ENCODE measurements at places on chromosomes 7 and 10.

DNA sequence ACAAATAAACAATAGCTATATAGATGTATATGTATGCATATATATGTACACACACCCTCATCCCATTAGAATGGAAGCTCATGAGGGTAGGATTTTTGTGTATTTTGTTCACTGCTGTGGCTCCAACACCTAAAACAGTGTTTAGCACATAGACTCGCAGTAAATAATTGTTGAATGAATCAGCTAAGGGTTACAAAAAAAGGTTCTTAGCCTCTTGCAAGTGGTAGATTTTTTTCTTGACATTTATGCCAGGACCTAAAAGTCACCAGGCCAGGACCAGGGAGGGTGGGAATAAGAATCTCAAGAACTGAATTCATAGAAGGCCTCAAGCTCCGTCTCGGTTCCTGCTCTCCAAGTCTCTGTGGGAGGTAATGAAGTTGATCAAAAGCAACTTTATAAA is 82.5 kb upstream of the CAPZA2 start:
- DNase-seq: no peak

- DNase-seq: no peak
These were observed 95.2 kb downstream of the VIPR2 start for GRCh38 chr7:159049266-159050025.

DNA sequence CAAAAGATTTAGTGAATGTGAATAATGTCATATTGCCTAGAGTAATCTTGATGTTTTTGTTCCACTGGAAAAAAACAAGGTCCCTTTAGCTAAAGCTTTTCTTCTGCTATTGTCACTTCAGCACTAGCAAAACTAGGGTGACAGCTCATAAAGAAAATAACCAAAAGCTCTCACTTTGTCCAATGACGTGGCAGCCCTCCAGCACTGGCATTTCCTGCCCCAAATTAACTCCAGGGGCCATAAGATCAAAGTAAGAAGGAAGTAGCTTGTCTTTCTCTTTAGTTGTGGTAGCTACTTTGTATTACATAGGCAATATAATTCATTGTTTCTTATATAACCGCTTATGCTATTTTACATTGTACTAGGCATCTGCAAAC is 47.3 kb downstream of the LRRN3 start:
- peak; percentile 27 for DNase-seq

- no peak for DNase-seq
These were observed 159.8 kb downstream of the CCDC7 start for GRCh38 chr10:32605787-32606186.

DNA sequence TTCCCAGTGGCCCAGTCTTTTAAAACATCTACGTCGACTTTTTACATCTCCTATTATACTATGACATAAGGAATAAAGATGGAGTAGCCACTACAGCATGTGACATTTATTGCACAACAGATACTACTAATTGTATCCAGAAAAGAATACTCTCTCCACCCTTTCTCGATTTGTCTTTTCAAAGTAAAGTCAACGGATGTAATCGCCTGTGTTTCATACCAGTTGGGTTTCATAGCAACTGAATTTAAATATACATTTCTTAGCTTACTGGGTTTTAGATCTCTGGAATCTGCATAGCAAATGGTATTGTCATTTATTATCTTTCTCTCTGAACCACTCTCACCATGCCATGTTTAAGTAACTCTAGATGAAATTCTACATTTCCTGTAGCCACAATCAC is 86.4 kb upstream of the TRIL start:
- DNase-seq: no peak

DNA sequence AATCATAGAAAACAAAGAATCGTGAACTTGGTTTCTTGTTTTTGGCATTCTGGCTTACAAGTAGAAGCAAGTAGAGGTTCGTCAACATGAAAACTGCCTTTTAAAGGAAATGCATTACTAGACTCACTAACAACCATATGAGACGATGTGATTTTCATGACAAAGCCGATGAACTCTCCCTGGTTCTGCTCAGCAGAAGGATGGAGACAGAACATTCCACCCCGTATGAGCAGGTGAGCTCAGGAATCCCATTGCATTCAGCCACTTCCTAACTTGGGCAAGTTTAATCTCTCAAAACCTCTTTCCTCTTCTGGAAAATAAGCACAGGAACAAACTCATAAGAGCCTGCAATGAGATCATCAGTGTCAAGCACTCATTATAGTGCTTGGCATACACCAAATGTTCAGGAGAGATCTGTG is 57.4 kb upstream of the SVIL start:
- no peak for DNase-seq

- no peak for DNase-seq
These were observed 25.6 kb downstream of the COL1A2 start for GRCh38 chr7:94420328-94420727.

DNA sequence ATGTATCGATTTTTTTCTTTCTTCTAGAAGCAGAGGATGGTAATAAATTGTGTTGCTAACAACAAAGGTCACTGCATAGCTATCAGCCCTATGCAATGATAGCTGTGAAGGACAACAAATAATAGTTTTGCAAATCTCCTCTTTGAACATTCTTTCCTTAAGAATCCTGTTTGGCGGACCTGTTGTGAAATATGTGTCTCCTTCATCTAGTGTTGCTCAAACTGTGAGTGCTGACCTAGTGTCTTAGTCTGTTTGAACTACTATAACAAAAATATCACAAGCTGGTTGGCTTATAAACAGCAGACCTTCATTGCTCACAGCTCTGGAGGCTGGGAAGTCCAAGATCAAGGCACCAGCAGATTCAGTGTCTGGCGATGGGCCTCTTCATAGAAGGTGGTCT is 53.7 kb downstream of the CAV1 start:
- DNase-seq: no peak

GRCh38 chr10:480928-481552 is 208.4 kb downstream of the DIP2C start:
- peak; percentile 16 for DNase-seq

DNA sequence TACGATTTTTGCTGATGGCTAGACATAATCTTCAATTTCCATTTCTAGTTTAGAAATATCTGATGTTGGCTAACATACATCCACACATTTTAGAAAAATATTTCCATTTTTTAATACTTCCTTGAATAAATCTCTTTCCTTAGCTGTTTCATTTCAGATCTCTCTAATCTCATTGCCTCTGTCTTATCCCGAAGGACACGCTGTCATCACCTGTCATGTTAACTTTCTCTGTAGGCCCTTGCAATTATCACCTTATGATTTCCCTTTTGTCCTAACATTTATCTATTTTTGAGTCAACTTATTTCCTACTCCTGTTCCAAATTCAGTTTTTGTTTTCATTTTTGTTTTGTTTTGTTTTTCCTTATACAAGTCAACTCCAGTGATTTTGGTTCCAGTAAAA is 173.1 kb upstream of the POM121L12 start:
- no peak for DNase-seq

DNA sequence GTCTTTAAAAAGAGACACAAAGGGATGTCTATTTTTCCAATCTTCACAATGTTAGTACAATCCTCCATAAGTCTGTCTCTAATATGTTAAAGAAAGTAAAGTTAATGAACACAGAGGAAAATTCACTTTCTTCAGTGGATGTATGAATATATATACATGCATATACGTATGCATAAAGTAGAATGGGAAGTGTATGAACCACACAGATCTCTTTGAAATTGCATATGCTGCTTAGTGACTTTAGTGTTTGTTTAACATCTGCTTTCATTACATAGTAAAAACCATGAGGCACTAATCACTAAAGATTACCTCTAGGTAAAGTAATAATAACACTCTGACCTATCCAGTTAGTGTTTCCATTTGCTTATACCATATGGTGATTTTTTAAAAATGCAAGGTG is 451.2 kb downstream of the SEMA3D start:
- DNase-seq: no peak

- no peak for DNase-seq
These were observed 27.8 kb upstream of the SMURF1 start for GRCh38 chr7:99171731-99172130.

- no peak for DNase-seq
These were observed 143.4 kb downstream of the TCF7L2 start for GRCh38 chr10:113093188-113094113.

GRCh38 chr7:1535701-1536454 is 5.4 kb downstream of the MAFK start:
- no peak for DNase-seq

DNA sequence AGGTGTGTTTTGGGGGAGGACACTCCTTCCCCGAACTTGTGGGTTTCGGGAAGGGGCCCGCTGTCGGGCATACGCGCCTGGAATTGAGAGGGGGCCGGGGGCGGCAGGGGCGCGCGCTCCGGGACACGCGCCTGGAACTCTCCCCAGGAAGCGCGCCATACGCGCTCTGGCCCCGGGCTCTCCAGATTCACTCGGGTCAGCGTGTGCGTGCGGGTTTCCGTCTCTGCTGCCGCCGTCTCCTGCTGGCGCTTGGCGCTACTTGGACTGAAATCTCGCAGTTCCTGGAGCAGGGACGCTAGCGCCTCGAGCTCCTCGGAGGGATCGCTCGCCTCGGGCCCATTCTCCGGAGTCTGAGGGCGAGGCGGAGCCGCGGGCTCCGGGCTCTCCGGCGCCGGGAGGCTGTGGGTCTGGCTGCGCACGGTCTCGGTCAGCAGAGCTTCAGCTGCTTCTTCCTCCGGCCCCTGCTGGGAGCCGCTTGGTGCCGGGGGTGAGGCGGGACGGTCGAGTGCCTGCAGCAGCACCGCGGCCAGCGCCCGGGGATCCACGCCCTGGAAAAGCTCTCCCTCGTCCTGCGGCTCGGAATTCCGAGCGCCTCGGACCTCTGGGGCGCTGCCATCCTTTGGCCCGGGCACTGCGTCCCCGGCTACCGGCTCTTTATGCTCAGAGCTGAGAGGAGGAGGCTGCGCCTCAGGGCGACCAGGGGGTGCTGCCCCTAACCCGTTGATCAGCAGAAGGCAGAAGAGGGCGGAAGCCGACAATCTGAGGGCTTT is 1.1 kb downstream of the VGF start:
- no peak for DNase-seq

- no peak for DNase-seq
These were observed 430.2 kb downstream of the LRMDA start for GRCh38 chr10:75861582-75861981.

- no peak for DNase-seq
These were observed 43.3 kb upstream of the FZD8 start for GRCh38 chr10:35685402-35685801.

DNA sequence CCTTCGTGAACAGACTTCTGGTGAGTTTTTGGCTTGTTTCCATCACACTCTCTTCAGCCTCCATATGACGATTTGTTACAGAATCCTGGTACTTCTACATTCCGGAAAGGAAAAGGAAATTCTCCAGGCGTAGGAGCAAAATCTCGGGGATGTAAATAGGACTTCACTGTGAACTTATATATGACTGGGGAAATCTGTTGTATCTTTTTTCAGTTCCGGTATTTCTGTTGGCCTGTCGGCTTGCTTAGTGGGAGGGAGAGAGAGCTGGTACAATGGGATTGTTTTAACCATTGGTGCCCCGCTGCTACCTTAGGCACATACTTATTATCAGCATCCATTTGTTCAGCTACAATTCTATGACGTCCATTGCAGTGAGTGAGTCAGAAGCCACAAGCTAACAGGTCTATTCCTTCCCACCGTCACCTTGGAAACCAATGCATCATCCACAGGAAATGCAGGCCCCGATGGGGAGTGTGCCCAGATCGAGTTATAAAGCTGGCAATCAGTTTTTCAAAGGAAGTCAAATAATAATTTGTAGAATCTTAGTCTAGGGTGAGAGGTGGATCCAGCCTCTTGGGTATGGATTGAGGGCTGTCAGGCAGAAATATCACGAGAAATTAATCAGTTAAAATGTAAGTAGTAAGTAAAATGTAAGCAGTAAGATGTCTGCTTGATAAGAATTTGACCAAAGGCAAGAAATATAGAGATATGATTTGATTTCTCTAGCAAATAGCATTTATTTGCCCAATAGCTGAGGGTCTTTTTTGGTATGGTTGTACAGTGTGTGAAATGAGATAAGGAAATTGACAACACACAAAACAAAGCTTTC is 92.0 kb upstream of the MKLN1 start:
- peak; percentile 96 for DNase-seq

DNA sequence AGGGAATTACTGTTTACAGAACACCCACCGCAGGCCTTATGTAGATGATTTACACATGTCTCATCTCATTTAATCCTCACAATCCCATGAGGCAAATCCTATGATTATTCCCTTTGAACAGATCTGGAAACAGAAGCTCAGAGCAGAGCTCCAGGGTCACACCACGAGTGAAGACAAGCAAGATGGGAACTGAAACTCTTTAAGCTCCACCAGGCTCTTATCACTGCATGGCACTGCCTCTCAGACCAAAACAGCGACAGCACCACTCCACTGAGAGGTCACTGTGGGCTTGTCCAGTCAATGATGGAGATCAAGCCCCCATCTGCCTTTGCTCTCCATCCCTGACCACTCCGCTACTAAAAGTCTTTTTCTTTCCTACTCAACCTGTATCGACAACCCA is 5.9 kb downstream of the GRID1 start:
- DNase-seq: no peak

DNA sequence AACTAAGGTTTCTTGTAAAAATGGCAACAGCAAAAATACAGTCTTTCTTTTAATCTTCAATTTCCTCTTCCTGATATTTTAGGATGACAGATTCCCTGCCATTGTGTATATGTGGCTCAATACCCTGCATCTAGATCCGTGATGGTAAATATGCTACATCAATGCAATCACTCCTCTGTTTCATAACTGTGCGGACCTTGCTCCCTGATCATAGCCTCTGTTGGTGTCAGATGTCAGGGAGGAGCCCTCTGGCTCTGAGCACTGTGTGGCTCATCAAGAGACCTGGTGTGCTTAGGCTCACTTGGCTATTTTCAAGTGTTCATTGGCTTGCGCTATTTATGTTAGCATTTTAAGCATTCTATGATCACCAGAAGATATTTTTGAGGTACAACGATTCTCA is 33.0 kb upstream of the AGR3 start:
- DNase-seq: no peak

DNA sequence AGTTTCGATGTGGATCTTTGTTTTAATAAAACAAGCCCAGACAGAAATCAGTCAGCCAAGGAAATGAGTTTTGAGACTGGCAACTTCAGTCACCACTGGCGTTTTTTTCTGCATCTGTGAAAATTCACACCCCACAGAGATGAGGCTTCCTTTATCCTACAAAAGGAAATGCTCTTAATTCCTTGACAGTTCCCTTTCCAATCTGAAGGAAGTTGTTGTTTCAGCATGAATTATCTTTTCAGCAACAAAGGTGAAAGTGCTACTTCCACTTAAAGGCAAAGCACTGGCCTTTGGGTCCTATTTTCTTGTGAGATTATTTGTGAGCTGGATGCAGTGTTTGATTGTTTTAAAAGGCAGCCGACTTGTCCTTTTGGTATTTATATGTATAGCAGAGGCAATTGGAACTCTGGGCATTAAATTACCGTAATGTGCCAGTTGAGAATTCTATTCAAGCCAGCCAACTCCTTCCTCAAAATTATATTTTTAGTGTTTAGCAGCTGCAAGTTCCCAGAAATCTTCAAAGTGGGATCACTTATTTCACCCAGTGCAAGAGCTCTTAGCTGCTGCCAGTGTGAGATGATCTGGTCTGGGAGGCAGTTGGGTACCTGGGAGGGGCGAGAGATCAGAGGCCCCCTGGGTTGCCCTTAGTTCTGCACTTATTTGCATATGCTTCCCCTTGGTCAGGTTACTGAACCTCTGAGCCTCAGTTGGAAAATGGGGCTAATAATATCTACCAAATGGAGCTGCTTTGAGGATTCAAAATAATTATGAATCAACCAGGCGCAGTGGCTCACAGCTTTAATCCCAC is 427.1 kb downstream of the GALNT17 start:
- DNase-seq: no peak
